ENCODE measurements at places on chromosomes 7 and 10.

GRCh38 chr7:92714767-92715166, 121.6 kb downstream of the CDK6 start:
- no peak for DNase-seq

DNA sequence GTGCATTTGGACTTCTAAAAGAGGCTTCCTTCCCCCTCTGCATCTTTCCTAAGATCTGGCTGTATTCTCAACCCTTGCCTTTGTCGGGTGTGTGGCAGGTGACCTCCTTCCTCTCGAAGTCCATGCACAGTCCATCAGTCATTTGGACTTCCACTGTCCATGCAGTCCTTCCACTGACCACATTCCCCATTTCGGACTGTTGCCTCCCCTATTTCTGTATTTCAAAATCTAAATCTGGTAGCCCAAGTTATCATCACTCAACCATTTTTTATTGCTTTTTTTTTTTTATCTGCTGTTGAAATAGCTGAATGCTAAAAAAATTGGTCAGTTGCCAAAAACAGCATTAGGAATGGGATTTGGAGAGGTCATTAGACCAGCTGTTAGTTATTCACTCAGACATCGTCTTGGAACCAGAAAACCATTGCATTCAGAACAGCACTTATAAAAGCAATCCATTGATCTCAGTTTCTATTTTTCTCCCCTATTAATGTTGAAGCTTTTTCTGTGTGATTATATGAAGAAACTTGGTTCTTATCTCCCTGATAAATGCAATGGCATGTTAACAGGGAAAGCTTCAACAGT, 575.6 kb downstream of the KIF20B start:
- no peak for DNase-seq

- no peak for DNase-seq
These were observed 1.9 kb upstream of the NRF1 start for GRCh38 chr7:129609666-129610065.

DNA sequence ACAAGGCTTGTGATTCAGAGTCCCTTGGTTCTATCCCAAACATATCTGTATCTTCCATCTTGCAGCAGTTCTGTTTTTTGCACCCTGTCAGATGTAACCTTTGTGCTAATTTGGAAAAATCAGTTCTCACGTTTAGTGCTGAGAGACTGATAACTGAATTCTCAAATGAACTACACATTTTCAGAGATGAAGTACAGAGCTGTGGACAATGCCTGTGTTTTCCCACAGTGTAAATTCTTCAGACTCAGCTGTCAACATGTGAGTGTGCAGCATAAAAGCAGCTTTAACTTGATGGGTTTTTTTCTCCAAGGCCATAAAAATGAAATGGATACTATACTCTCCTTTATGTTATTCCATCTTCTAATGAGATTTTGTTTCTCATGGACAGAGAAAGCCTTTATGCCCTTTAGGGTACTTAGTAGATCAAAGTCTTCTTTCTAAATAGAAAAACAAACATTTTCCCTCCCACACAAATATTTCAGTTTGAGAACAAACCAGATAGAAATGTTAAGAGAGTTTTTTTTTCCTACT, 150.9 kb downstream of the SEMA3A start:
- no peak for DNase-seq

DNA sequence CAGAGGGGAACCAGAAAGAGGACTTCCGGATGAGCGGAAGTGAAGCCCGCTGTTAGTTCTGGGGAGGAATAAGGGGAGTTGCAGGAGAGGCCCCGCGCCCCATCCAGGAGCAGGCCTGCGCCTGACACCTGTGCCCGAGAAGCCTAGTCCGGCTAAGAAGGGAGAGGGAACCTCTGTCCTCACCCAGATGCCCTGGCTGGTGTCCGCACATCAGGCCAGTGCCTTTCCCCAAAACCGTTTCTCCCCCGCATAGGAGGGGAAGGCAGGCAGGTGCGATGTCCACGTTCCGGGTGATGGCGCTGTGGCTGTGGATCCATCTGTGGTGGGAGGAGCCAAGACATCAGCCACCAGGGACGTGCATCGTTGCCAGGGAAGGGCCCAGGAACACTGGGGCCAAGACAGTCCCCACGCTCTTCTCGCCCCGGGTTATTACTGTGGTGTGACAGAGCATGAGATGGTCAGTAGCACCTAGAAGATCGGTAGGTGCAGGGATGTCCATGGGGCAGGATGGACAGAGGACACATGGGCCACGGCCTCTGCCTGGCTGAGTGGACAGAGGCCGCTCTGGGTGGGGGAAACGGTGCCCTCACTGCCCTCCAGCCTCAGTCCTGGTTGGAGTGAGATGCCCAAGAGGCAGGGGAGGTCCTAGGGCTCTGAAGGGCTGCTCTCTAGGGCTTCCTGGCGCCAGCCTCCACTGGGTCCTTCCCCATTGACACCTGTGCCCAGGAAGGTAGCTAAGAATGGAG, 262.7 kb downstream of the CELF2 start:
- no peak for DNase-seq

GRCh38 chr10:36717118-36717517, 408.3 kb upstream of the ANKRD30A start:
- no peak for DNase-seq

DNA sequence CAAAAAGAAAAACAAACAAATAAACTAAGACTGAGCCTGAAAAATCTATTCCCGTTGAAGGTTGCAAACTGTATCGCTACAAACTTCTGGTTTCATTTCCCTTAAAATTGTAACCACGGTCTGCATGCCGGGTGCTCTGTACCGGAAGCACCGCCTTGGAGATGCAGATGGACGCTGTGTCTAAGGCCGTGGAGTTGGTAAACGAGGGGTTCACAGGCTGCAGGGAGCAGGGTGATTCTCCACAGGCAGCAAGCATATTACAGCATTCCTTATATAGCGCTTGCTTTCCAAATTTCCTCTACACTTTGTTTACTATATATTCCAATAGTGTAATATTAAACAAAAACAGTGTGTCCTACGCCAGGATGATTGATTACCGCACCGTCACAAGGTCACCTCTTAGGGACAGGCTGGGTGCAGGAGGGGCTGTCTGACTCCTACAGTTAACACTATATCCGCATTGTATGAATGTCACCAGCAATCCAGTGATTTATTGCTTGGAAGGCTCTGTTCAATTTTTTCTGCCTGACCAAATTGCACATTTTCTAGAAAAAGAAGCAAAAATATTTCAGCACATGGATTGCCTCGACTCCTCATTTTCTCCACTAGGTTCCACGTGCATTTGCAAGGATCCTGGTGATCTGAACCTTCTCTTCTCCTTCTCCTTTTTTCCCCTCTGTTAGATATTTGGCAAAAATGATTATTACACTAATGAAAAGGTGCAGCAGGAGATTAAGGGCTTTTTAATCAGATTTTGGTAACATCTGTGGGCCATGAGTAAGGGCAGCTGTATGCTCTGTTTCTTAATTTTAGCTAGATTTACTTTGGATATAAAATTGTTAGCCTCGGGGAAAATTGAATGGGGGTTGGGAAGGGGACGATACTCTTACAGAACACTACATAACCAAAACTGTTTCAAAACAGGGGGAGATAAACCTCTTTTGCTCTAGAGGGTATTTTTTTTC, 325.8 kb upstream of the MGMT start:
- DNase-seq, result no peak

DNA sequence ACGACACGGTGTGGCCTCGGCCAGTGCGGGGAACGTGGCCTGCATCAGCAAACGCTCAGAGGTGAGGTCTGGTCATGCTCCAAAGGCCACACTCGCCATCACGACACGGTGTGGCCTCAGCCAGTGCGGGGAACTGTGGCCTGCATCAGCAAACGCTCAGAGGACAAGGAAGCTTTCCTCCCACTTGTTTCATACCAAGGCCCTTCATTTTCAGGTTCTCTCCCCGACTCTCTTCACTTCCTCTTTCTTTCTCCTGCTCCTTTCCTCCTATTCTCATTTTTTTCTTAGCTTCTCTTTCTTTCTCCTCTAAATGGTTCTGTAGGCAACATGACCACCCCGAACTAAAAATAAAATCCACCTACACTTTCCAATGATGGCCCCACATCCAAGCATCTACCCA, 384.4 kb upstream of the SHH start:
- DNase-seq, result no peak

DNA sequence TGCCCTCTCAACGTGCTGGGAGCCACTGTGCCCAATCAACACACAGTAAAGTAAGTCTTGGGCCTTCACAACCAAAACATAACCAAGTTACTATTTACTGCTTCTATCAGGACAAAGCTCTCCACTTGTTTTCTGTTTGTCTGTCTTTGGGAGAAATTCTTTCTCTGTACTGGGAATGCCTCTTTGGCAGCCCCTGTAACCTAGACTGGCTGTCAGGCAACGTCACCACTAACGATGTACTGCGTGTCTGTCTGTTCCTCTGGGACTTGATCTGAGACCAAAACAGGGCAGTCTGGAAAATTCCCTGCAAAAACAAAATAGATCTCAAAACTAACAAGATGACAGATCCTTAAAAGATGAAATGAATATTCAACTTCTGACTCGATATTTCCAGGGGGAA, 113.0 kb downstream of the SMURF1 start:
- DNase-seq, result no peak

GRCh38 chr7:51354897-51355296, 38.3 kb upstream of the COBL start:
- DNase-seq, result peak; percentile 5

DNA sequence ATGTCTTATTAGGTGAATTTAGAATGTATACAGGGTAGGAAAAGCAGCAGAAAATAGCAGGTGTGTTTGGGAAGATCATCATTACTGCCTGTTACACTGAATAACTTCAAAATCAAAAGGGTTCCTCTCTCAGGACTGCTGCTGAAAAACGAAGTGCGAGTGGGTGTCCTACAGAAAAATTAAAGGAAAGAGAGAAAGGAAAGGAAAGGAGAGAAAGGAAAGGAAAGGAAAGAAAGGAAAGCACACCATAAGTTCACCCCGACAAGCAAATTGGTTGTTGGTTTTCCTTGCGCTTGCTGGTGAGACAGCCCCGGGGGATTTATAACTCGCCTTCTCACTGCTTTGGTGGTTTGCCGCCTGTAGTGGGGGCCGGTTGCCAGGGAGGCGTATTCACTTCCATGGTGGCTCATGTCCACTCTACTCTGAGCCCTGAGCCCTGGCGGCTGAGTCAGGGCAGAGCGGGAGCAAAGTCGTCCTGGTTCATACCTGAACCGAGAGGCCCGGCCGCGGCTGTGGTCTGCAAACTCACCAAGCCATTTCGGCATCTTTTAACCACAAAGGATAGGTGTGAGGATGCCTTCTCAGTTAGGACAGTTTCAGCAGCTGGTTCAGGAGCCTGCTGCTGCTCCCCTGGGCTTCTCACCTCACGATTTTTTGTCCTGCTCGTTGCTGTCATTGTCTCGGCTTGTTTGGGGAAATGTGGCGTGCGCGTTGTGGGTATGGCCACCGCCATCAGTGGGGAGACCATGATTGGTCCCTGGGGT, 26.1 kb downstream of the INPP5A start:
- DNase-seq, result no peak

DNA sequence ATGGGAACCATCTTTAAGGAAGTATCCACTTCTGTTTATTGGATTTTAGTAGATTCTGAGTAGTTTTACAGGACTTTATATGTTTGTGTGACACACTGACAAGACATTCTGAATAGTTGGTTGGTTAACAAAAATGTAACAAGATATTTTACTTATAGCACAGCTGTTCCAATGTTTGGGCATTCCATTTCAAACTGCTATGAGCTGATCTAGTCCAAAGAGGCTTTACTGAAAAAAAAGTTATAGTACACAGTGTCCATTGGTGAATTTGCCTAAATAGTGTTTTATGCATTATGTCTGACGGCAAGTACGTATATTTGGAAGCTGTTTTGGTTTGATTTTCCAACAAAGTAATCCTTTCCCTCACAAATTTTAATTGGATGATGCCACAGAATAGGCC, 99.1 kb downstream of the SAMD9 start:
- DNase-seq, result no peak

DNA sequence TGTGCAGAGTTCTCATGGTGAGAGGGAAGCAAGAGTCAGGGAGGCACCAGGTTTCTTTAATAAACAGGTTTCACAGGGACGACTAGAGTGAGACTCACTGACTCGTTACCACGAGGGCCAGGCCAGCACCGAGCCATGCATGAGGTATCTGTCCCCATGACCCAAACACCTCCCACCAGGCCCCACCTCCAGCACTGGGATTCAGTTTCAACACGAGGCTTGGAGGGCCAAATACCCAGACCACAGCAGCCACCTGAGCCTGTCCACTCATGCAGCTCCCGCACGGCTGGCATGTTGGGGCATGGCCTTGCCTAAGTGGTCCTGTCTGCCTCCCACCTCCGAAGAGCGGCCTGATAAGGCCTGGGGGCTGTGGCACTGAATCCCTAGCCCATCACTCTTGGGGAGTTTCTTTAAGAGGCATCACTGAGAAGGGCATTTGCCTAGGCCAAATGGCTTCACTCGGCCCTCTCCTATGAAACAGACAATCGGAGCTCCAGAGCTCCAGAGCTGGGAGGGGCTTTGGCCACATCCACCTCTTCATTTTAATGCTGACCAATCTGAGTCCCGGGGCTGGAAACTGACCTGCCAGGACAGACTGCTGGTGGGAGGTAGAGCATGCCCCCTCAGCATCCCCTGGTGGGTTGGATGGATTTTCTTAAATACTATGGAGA, 157.8 kb downstream of the DNAJB6 start:
- peak; percentile 50 for DNase-seq

DNA sequence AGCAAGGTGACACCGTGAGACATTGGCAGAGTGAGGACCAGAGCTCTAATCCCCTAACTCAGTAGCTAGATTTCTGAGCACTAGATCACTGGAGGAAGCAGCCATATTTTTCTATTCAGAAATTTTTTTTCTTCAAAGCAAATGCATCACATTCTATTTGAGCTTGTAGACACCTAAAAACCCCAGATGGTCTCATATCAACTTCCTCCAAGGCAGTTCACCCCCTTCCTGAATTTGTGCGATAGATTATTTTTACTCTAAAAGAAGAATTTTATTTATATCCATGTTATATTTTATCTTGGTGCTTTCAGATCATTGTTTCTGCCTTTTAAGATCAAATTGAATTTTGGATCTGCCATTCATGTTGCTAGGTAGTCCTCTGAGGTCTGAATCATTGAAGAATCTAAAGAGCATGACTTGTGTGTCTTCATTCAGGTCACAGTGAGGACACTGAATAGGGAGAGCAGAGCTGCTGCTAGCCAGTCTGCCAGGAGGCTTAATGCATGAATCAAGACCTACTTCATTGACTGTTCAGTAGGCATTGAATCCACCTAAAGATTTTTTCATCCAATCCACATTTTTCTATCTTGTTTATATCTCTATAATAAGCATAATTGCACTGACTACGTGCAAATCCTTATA, 92.9 kb upstream of the LRRTM3 start:
- DNase-seq, result no peak

GRCh38 chr7:130070861-130071622, 708 bp downstream of the KLHDC10 start:
- no peak for DNase-seq

- no peak for DNase-seq
These were observed 18.8 kb downstream of the CAV1 start for GRCh38 chr7:116543664-116544063.

DNA sequence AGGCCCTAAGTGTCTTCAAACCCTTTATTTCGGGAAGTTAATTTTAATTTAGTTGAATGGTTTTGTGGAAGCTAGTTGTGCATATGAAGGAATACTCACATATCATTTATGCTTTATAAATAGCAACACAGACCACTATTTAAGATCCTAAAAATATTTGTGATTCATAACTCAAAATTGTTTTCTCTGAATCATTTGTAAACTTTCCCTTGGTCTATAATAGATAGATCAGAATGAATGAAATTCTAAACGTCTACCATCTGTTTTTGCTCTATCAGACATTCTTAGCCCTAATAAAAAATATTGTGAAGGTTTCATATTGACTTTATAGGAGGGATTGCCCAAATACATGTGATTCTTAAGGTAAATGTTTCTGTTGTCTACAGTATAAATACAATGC, 43.5 kb downstream of the LOXL4 start:
- no peak for DNase-seq

- DNase-seq, result peak; percentile 30
These were observed 23.5 kb upstream of the KBTBD2 start for GRCh38 chr7:32915041-32915536.

Data from activated CD4-positive, alpha-beta T cell treated with anti-CD3 and anti-CD28 coated beads for 48 hours (primary cell).